ENCODE measurements at places on chromosomes 6 and 20.

- DNase-seq, result no peak
Observed at GRCh38 chr6:88133718-88134117, 32.4 kb downstream of the CNR1 start.

- no peak for DNase-seq
Observed at GRCh38 chr20:49687595-49688567, 25.8 kb downstream of the B4GALT5 start.

GRCh38 chr20:5470943-5471342 is 154.2 kb upstream of the PROKR2 start:
- no peak for DNase-seq

DNA sequence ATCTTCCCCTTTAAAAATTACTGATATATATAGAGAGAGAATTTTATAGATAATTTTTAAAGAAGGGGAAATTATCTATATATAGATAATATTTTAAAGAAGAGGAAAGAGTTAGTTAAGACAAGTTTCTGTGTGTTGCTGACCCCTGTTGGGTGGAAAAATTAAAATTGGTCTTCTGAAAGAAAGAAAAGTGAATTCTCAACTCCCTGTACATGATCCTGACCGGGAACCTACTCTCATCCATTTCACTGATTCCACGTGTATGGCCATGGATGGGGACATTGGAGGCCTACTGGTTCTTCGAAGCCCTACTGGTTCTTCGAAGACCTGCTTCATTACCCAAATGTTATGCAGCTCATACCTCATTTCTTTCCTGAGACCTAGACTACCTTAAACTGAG is 53.0 kb upstream of the TCF21 start:
- DNase-seq, result no peak

DNA sequence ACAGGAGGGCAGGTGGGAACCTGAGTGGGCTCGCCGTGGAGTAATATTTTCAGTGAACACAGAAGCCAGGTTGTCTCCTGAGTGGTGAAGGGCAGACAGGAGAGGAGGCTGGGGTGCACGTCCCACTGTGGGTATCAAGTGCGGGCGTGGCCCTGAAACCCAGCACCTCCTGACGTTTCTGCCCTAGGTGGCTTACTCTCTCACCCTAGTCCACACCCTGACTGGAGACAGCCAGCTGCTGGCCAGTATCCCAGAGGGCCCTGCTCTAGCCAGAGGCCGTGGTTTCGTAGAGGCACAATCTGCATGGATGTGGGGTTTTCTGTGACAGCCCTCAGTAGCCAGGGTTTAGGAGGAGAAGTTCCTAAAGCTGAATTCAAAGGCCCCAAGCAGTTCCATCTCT is 86.7 kb downstream of the TRERF1 start:
- DNase-seq, result no peak

GRCh38 chr6:74409447-74409846 is 713.4 kb downstream of the CD109 start:
- DNase-seq, result no peak

DNA sequence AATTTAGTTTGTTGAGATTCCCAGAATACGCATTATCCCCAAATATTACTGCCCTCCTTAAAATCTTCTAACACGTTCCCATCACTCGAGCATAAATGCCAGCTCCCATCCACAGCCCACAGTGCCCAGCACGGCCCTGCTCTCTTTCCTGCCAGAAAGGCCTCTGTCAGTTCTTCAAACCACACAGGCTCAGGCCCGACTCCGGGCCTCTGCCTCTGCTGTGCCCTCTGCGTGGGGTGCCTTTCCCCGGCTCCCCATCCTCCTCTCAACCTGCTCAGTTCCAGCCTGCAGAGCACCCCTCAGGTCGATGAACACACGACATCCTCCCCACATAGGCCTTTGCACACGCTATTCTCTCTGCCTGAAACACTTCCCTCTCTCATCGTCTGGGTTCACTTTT is 12.8 kb downstream of the ULBP3 start:
- no peak for DNase-seq

- DNase-seq, result no peak
Observed at GRCh38 chr6:52124126-52125121, 37.0 kb upstream of the PKHD1 start.

DNA sequence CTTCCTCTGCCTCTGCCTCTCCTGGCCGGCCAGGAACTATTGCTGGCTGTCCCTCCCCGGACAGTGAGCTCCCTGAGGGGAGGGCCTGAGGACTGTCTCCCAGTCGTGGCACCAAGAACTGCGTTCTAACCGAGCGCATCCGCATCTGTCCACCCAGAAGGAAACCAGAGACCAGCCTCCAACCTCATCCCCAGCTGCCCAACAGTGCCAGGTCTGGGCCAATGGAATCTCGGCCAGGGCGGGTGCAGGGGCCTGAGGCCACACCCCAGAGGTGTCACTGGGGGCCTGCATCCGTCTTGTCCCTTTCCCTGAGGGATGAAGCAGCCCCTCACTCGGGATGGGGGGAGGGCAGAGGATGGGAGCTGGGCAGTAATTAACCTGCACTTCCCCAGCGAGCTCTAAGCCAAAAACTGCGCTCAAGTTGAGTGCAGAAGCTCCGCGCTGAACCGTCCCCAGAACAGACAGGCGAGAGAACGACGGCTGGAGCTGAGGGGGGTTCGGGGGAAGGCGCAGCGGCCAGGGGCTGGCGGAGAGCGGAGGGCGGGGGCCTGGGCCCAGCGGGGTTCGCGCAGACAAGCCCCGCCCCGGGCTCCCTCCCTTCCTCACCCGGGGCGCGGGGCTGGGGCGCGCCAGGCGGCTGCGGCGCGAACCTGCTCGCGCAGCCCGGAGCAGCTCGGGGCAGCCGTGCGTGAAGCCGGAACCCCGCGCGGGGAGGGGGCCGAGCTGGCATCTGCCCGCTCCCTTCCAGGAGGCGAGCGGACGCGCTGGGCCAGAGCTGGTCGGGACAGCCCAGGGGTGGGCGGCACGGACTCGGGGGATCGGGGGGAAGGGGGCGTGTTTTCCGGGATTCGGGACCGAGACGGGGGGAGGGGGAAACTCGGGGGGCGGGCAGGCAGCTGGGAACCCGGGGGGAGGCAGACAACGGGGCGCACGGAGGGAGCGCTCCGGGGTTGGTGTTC is 1.4 kb downstream of the TFEB start:
- no peak for DNase-seq

DNA sequence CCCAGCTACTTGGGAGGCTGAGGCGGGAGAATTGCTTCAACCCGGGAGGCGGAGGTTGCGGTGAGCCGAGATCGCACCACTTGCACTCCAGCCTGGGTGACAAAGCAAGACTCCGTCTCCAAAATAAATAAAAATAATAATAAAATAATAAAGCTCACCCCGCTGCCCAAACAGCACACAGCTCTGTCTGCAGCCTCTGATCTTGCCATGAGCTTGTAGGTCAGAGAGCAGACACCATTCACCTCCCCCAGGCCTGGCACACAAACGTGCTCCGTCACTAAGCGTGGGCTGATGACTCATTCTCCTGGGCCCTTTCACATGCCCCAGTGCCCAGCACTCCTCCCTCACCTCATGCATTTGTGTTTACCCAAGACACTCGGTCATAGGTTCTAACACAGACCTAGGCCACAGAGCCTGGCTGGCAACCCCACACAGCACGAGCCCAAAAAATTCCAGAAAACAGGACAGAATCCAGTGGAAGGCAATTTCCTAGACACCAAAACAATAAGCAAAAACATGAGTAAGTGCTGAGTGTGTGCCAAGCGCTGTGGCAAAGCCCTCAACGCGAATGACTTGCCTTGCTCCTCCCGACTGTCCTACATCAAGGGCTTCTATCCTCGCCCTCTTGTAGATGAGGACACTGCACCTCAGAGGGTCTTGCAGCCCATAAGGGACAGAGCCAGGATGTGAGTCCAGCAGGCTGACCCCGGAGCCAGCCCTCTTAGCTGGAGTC is 18.0 kb downstream of the ATP9A start:
- DNase-seq, result no peak

DNA sequence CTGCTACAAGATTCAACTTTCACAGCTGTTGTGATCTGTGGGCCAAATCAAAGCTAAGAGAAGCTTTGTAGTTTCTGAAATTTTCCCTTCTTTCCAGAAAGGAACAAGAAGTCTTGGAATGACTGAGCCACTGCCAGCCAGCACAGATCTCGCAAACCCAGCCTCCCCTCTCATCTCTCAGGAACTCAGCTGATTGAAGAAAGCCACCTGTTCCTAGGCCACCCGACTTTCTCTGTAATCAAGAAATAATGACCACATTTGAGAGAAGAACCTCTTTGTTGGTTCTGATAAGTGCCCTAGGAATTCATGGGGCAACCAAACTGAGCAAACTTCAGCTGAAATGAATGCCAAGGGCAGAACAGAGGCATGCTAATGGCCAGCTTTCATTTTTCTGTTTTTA is 61.7 kb downstream of the HDGFL1 start:
- no peak for DNase-seq

DNA sequence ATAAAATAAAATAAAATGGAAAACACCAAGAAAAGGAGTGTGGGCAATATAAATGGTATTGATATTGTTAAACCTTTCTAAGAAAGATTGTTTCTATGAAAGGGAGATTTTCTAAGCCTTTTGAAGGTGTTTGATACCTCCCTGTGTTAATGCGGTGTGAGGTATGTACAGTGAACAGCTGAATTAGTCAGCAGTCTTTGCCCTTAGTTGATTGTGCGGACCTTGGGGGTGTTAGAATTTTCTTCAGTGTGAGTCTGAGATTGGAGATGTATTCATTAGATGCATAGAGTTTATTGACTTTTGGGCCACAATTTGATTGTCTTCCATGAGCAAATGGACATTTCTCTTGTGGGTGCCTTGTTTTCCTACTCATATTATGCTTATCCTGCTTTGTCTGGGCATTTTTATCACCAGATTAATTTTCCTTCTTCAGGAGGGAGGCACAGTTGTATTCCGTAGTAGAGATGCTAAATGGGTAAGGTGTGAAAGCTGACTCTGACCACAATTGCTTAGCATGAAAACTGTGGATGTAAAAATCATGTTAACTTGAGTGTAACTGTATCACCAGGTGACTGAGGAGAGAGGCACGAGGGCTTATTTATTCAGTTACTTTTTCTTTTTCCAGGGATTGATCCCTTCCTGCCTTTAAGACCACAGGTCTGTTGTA is 42.2 kb downstream of the CDYL start:
- no peak for DNase-seq

GRCh38 chr20:54040531-54040930 is 29.9 kb downstream of the BCAS1 start:
- DNase-seq, result no peak

GRCh38 chr6:39923394-39923793 is 10.9 kb downstream of the MOCS1 start:
- DNase-seq, result no peak

DNA sequence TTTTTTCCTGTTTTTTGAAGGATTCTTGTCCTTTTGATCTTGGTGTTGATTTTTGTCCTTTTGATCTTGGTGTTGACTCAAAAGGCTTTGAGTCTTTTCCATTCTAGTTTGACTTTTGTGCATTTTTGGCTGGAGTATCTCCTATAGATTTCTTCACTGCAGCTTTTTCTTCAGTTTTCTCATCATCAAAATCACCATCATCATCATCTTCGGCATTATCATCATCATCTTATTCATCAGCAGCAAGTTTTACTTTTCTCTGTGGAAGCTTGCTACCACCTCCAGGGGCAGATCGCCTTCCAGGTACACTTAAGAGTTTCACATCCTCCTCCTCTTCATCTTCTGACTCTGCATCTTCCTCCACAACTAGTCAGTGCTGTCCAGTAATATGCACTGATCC is 56.5 kb upstream of the MCHR2 start:
- DNase-seq, result no peak

DNA sequence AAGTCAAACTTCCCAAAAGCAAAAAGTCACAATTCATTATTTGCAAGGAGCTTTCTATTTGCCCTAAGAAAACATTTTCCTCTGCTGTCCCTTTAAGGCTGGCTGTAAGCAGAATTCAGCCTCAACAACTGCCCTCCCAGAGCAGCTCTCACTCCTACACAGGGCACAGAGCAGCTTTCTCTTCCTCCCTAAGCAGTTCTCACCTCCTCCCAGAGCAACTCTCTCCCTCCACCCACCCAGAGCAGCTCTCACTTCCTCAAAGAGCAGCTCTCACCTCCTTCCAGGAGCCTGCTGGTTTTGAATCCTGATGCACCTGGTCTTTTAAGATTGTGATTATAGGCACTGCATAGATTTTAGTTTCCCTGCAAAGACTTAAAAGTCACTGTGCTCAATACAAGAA is 120.6 kb upstream of the TMEM181 start:
- no peak for DNase-seq

DNA sequence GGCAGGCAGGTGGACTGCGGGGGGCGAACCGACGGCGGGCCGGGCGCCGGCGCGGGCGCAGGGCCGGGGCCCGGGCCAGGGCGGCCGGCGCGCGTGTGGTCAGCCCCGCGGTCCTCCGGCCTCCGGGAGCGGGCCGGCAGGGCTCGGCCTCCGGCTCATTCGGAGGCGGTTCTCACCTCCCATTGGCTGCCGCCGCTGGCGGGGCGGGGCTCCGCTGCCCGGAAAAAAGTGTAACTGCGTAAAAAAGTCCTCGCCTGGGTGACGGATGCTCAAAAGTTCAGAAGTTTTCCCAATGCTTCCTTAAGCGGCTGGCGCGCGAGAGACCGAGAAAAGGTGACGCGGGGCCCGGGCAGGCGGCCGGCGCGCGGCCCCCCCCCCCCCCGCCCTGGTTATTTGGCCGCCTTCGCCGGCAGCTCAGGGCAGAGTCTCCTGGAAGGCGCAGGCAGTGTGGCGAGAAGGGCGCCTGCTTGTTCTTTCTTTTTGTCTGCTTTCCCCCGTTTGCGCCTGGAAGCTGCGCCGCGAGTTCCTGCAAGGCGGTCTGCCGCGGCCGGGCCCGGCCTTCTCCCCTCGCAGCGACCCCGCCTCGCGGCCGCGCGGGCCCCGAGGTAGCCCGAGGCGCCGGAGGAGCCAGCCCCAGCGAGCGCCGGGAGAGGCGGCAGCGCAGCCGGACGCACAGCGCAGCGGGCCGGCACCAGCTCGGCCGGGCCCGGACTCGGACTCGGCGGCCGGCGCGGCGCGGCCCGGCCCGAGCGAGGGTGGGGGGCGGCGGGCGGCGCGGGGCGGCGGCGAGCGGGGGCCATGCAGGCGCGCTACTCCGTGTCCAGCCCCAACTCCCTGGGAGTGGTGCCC is at the start of gene FOXC1:
TSS of gene FOXC1 (plus strand) at position 268 of the 849 bp plus-strand sequence. CDS start at position 799, 531 bp downstream.
- DNase-seq, result no peak

- DNase-seq, result no peak
Observed at GRCh38 chr6:13288481-13288880, 39.9 kb downstream of the TBC1D7 start.

GRCh38 chr6:53929821-53930120 is 135.0 kb downstream of the LRRC1 start:
- DNase-seq, result no peak

DNA sequence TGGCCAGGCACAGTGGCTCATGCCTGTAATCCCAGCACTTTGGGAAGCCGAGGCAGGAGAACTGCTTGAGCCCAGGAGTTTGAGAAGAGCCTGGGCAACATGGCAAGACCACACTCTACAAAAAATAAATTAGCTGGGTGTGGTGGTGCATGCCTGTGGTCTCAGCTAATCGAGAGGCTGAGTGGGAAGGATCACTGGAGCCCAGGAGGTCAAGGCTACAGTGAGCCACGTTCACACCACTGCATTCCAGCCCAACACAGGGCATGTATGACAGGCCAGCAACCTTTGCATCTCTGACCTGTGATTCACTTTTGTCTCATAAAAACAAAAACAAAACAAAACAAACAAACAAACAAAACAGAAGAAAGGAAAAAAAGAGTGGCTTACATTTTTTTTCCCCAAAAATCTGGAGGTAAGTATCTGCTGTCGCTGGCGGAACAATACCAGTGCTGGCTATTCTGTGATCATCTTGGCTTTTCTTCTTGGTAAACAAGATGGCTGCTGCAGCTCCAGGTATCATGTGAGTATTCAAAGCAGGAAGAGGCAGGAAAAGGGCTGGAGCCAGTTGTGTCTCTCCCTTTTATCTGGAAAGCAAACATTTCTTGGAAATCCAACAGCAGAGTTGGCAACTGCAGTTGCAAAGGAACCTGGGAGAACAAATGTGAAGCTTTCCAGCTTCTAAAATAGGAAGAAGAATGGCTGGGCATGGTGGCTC is 40.4 kb upstream of the ZMYND8 start:
- DNase-seq, result no peak

All from vagina (tissue), 2 donors.